Cortex of kidney (tissue), 1 donor: ENCODE measurements at places on chromosomes 12 and 14.

- DNase-seq, result no peak
Observed at GRCh38 chr12:56119361-56119796, 1.3 kb downstream of the ZC3H10 start.

DNA sequence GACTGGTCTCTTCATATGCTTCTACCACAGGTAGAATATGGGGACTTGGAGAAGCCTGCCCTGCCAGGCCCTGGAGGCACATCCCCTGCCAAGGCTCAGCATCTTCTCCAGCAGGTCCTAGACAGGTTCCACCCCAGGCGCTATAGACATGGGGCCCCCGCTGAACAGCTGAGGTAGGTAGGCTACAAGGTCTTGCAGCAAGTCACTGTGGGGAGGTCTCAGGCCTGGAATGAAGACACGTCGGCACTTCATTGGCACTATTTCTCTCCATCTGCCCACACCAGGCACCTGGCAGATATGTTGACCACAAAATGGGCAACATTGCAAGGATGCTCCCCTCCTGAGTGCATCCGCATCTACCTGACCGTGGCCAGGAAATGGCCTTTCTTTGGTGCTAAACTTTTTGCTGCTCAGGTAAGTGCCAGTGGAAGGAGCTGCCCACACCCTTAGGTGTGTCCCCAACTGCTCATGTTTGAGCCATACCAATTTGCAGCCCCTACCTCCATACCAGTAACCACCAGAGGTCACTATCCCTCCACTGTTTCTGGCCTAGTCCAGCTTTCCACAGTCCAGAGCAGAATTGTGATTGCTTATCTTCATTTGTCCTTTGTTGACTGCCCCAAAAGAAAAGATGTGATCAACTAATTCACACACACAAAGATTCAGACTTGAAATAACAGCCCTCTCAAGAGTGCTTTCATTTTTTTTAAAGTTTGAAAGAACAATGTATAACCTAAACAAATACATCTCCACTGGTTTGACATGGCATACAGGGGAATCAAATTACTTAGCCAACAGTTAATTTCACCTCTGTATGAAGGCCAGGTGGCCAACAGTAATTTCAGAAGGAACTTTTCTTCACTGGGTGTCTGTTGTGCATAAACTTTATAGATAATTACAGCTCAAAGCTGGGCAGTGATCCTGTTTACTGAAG lies 16.1 kb downstream of the PIGH start:
- no peak for DNase-seq

DNA sequence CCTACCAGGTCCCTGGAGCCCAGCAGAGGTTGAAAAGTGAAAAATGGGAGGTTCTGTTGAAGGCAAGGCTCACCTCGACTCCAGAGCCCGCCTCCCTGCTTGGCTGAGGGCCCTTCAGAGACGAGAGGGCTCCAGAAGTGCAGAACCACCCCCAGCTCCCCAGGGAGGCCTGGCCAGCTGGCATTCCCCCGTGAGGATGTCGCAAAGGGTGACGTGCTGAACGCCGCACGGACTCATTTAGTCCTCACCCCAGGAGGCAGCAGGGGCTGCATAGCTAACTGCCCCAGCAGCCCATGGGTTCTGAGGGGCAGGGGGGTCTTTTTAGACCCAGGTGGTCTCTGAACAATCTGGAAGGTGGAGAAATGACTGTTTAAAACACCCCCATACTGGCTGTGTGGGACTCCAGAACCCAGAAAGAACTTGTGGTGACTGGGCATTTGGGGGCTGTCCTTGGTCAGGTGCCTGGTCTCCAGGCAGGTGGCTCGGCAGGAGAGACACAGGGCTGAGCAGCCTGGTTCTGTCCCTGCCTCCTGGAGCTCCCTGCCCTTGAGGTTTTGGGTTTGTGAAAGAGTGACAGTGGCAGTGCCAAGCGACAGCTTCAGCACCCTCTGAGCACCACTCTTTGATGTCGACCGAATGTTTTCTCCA lies 32.0 kb downstream of the ANAPC7 start:
- no peak for DNase-seq

- no peak for DNase-seq
Observed at GRCh38 chr14:100400115-100400514, 77.0 kb downstream of the SLC25A47 start.

GRCh38 chr14:64249363-64249762 lies 44.8 kb downstream of the ESR2 start:
- DNase-seq, result no peak

- DNase-seq, result no peak
Observed at GRCh38 chr12:56434828-56435227, 14.4 kb downstream of the TIMELESS start.

- no peak for DNase-seq
Observed at GRCh38 chr12:535396-535795, 75.7 kb downstream of the B4GALNT3 start.

- DNase-seq, result no peak
Observed at GRCh38 chr12:18690653-18691052, 47.2 kb downstream of the PLCZ1 start.

- no peak for DNase-seq
Observed at GRCh38 chr14:89372512-89372883, 44.5 kb downstream of the FOXN3 start.

GRCh38 chr12:72465940-72466630 lies 193.9 kb downstream of the TRHDE start:
- DNase-seq, result no peak

DNA sequence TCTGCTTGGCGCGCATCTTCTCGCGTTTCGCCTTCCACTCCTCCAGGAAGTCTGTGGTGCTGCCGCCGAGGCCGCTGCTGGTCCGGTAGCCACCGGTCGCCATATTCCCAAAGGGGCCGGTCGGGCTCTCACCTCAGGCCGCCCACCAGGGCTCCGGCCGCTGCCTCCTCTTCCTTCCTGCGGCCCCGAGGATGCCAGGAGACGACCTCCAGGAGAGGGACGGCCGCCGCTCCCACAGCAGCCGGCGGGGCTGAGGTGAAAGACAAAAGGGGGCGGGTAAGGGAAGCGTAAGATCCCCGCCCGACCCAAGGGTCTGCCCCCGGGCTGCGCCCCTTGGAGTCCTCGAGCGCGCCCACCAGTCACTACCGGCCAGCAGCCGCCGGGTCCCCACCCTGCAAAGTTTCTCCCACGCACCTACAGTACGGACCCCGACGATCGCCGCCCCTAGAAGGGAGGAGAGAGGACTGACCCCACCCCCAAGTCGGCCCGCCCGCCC lies 574 bp downstream of the PAWR start:
- DNase-seq, result no peak

DNA sequence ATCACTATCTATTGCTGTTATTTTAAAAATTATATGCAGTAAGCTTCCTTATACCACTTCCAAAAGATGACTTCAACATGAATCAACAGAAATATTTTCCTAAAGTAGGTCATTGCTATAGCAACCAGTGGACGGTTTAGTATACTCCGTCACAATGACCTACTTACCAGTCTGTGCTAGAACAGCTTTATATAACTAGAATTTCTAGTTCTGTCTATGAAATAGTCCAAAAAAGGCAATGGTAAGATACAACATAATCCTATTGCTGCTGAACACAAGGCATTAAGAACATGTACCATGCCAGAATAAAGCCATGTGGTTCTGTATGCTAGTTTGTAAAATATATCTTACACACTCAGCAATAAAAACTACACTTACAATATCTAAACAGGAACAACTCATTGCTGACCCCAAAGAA lies 40.7 kb upstream of the MTERF2 start:
- DNase-seq, result no peak

GRCh38 chr14:23130871-23131270 lies 11.8 kb upstream of the CEBPE start:
- no peak for DNase-seq

GRCh38 chr12:42701084-42701483 lies 111.5 kb upstream of the PRICKLE1 start:
- no peak for DNase-seq

DNA sequence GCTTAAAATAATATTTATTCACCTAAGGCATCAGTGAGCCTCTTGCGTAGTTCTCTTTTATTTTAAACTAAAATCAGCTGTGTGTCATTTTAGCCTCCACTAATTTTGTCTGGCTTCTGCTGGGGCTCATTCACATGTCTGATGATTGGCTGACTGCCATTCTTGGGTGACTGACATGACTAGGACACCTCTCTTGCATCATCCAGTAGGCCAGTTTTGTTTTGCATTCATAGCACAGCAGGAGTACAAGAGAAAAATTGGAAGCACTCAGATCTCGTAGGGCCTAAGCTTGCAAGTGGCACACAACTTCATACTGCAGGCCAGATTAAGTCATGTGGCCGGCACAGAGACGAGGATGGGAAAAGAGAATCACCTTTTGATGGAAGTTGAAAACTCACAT lies 1226.5 kb downstream of the GALC start:
- DNase-seq, result no peak

DNA sequence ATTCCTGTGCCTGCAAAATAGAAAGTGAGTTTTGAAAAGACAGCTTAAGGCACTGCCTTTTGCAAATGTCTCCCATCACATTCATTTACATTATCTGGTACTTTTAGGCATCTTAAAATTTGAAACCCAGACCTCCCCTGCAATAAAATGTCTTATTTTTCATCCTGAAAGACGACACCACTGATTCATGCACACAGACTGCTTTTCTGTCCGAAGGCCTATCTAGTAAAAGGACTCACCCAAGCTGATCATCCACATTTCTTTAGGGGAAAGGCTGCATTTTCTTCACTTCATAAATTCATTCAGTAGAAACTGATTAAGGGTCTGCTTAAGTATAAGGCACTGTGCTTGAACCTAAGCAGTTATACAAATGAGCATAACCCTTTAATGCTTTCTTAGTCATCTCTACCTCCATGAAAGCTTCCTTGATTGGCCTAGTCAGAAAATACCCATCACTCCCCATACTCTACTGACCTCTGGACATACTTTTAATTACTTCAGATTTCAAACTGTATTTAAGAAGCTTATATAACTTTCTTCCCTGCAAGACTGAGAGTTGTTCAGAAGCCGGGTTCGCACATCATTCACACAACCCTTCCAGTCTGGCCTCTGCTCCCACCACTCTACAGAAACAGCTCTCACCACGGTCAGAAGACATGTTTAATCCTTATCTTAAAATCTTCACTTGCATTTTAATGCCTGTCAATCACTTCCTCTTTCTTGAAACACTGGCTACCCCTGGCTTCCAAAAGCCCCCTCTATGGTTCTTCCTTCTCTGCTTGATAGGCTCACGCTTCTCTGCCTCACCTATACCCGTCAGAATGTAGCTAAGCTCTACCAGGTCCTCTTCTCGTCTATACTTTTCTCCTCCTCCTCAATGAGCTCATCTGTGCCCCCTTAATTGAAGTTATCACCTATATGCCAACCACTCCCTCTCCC lies 288.6 kb downstream of the MED13L start:
- DNase-seq, result no peak

DNA sequence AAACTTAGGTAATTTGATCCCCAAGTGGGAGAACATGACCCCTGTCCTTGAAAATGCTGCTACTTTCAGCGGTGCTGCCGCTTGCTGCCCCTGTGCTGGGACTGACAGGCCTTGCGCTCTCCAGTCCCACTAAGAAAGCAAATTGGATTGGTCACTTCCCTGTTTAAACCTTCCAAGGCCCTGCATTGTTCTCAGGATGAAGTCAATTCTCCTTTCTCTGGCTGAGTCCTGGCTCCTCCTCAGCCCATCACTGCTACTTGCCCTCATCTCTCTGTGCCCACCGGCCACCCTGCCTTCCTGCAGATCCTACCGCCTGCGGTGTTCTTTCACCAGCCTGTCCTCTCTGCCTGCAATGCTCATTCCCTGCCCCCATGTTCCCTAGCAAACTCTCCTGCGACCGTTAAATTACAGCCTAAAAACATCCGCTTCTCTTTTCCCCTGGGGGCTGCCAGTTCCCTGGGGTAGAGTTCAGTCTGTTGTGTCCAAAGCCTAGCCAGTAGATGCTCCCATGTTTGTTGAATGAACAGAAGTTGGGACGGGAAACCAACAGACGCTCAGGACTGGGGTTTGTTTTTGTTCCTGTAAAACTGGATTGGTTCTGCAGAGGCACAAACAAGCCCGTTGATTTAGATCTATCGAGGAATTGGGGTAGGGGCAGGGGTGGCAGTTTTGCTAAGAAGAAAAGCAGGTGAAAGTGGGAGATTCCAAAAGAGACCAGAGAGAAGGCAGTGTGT lies 127.3 kb upstream of the HIF1A start:
- DNase-seq, result no peak

DNA sequence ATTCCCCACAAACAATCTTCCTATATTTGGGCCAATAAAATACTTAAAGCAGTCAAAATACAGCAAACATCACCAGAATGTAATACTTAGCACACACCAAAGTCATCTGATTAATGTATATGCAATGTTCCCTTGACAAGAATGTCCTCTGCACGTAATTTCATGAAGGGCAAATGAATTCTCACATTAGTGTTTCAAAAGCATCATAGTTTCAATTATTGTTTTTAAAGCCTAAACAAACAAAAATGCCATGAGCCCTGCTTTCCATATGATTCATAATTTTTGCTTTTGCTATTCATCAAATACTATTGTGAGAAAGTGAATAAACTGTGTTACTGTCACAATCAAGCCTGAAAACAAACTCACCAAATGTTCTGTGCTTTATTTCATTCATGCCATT lies 156.0 kb downstream of the EPS8 start:
- DNase-seq, result no peak

DNA sequence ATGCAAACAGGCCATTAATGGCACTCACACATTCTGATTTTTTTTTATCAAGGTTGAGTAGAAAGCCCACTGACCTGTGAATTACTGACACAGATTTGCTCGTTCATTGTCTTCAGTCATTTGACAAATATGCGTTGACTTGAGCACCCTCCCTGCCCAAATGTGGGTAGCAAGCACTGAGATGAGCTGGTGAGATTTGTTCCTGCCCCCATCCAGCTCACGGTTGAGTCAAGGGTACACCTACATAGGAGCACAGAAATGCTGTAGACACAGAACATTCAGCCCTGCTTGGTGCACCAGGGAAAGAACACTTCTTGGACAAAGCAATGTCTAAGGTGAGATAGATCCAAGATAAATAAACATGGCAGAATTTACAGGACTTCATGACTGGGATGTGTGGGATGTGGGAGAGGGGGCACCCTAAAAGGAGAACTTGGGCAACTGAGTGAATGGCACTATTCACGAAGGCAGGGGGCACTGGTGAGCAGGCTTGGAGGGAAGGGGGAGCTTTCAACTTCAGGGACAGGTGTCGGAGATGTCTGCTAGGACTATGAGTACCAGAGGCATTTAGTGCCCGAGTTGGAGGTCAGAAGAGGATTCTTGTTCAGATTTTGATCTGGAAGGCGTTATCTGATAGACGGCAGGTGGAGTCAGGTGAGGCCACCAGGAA lies 213.4 kb downstream of the VRK1 start:
- no peak for DNase-seq

- no peak for DNase-seq
Observed at GRCh38 chr14:24084440-24084839, 9.7 kb upstream of the PCK2 start.

- no peak for DNase-seq
Observed at GRCh38 chr12:81759190-81760051, at the start of gene PPFIA2. PPFIA2 (minus strand) TSS chr12:81759350.
